ENCODE measurements at places on chromosomes 4 and X.

DNA sequence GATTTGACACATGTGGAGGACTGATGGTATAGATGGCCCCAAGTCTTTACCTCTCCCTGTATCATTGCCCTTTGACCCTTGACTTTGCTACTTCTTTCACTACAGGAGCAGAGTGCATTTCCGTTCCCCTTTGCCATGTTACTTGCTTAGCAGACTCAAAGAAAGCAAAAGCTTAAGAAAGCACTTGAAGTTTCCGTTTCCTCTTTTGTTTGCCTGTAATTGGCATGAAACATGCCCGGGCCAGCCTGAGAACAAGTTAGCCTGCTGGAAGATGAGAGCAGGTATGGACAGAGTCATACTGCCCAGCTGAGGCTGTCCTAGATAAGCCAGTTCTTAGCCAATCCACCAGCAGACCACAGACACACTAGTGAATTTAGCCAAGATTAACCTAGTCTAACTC is 206.0 kb downstream of the BCOR start:
- peak; percentile 1 for DNase-seq

DNA sequence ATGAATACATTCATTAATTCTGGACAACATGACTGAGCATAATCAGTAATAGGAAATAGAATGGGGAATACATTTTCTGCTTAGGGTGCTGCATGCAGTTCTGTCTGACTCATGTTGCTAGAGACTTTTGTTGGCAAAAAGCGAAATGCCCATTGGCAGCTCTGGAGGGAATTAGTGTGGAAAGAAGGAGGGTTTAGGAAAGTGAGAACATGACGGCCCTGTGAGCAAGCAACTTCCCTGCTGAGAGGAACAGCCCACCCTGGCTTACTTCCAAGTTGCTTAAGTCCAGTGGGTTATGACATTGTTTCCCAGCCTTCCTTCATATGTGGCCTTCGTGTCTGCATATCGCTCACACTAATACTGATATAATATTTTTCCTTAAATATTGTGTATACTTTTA is 13.8 kb downstream of the MAD2L1 start:
- no peak for DNase-seq

DNA sequence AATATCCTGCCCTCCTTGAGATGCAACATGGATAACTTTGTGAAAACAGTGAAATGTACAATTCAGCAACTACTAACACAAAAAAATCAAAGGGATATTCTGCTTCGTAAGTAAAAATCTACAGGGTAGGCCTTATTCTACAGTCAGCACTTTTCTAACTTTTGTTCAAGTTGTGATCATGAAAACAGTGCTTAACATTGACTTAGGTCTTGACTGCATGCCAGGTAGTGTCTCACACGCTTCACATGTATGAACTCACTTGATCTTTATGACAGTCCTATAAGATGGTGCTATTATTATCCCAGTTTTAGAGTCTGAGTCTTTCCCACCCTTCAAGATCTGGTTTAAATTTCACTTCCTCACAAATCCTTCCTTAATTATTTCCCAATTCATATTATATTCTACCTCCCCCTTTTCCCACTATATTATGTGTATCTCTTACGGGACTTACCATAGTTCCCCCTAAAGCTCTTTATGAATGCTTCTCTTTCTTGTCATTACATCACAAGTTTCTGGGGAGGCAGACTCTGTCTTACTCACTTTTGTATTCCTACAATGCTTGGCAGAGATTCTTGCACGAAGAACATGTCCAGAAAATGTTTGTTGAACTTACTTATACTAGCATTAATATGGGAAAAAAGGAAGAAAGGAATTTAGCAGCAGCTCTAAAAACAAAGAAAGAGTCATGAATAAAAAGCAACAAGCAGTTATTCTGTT is 179.8 kb downstream of the SCFD2 start:
- DNase-seq: no peak

DNA sequence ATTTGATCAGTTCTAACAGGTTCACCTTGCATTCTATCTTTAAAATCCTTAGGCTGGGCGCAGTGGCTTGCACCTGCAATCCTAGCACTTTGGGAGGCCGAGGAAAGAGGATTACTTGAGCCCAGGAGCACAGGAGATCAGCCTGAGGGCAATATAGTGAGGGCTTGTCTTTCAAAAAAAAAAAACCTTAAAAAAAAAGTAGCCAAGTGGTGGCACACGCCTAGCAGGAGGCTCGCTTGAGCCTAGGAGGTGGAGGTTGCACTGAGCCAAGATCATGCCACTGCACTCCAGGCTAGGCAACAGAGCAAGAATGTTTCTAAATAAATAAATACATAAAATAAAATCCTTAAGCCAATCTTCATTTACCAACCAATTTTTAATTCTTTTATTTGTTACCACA is 75.6 kb downstream of the PRSS12 start:
- DNase-seq: no peak

DNA sequence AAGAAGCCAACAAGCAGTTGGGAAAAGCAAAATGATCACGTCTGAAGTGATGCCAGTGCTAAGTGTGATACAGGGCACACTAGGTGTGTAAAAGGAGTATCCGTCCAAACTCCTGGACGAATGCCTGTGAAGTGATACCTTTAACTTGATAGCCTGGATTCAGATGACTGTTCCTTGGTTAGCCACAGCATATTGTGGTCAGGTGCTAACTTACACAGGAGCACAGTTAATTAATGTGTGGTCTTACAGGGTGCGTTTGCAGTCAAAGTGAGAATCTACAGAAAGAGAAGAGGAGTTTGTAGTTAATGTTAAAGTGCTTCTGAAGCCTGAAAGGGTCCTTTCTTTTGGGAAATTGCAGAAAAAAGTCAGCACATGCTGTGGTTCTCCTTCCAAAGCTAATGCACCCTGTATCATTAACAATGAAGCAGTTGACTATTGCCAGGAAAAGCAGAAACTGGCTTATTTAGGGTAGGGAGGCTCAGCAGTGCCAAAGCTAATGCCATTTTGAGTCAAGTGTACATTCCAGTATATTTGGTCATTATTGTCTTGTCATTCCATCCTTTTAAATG is 61.1 kb downstream of the DCLK2 start:
- no peak for DNase-seq

- DNase-seq: no peak
Observed at GRCh38 chr4:3810796-3811485, 44.8 kb downstream of the ADRA2C start.

GRCh38 chr4:29805245-29805644 is 914.9 kb upstream of the PCDH7 start:
- no peak for DNase-seq

GRCh38 chrX:8868906-8869305 is 67.7 kb upstream of the FAM9A start:
- no peak for DNase-seq

- DNase-seq: no peak
Observed at GRCh38 chr4:150497612-150498011, 84.3 kb upstream of the MAB21L2 start.

- DNase-seq: no peak
Observed at GRCh38 chr4:81595287-81595686, 123.6 kb upstream of the RASGEF1B start.

- peak; percentile 22 for DNase-seq
Observed at GRCh38 chrX:149493567-149494562, 11.2 kb downstream of the IDS start.

DNA sequence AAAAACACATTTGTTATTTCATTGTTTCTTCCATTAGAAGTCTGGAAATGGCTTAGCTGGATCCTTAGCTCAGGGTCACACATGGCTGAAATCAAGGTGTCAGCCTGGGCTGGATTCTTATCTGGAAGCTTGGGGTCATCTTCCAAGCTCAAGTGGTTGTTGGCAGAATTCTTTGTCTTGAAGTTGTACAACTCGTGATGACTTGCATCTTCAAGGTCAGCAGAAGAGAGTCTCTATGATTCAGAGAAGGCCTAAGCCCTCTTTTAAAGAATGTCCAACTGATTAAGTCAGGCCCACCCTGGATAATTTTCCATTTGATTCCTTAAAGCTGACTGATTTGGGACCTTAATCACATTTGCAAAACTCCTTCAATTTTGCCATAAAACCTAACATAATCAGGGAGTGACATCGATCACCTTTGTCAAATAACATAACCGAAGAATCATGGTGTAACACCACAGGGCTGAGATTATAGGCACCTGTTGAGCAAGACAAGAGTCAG is 22.1 kb downstream of the TMSB4X start:
- no peak for DNase-seq

- no peak for DNase-seq
Observed at GRCh38 chr4:1501754-1502500, 95.7 kb upstream of the NKX1-1 start.

- DNase-seq: no peak
Observed at GRCh38 chr4:112926819-112927218, 122.6 kb upstream of the ANK2 start.

DNA sequence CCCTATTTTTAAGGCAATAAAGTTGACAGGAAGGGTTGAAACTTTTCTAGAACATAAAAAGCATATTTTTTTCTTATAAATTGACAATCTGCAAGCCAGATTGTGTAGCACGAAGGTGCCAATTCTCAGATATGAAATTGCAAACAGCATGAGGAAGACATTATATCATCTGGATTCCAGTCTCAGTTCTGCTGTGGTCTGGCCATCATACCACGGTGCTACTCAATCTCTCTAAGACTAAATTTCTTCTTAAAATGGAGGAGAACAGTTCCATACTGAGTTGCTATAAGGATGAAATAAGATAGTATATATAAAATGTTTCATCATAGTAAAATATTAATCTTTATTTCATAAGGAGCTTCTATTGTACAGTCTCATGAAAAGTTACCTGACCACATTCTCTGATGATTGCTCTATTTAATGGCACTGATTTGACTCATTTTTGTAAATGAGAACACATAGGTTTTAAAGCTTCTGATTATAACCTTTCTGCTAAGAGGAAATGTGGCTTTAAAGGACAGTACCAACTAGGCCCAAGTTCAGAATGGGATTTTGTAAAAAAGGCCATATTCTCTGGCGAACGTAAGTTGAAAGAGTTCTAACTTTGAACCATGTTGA is 127.9 kb downstream of the SHROOM3 start:
- DNase-seq: no peak

GRCh38 chrX:33336783-33337182 is 125.4 kb upstream of the DMD start:
- DNase-seq: no peak

GRCh38 chr4:180336494-180337090 is 1906.6 kb upstream of the TENM3 start:
- no peak for DNase-seq

GRCh38 chrX:134180601-134181274 is 56.2 kb upstream of the CCDC160 start:
- DNase-seq: no peak

DNA sequence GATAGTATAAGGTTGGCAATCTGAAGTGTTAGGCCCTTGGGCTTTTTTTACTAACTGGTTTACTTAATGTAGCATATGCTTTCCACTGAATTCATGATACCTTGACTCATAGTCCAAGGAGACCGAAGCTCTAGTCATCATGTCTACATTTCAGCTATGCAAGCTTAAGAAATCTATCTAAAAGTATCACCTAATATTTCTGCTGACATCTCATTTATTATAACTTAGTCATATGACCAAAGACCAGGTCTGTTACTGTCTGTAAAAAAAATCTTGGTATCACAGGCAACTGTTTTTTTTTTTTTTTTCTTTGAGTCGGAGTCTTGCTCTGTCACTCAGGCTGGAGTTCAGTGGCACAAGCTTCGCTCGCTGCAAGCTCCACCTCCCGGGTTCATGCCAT is 814.0 kb upstream of the NDST4 start:
- no peak for DNase-seq

DNA sequence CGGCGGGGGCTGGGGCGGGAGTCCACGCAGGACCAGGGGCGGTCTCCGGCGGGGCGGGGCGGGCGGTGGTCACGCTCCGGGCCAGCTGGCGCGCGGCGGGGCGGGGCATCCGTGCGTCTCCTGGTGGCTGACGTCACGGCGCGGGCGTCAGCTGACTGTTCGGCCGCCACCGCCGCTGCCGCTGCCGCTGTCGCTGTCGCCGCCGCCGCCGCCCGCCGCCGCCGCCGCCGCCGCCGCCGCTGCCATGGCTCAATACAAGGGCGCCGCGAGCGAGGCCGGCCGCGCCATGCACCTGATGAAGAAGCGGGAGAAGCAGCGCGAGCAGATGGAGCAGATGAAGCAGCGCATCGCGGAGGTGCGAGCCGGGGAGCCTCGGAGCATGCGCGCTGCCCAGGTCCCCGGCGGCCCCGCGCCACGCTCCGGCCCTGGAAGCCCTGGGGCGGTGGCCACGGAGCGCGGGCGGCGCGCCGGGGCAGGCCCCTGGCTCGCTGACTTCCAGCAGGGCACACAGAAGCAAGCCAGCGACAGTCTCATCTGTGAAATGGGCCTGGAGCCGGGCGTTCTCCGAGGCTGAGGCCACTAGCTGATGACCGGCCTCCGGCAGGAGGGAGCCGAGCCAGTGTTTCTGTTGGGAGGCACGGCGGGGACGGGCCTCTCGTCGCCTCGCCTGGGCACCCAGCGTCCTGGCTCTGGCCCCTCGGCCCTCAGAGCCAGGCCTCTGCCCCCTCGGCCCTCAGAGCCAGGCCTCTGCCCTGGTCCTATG is at the start of gene FAM50A:
TSS of gene FAM50A (plus strand) at position 150 of the 763 bp plus-strand sequence. CDS start at position 245, 95 bp downstream.
- DNase-seq: peak; percentile 72

- DNase-seq: peak; percentile 75
Observed at GRCh38 chr4:1628892-1629698, 55.0 kb downstream of the FAM53A start.

- no peak for DNase-seq
Observed at GRCh38 chrX:31349515-31349914, 277.7 kb upstream of the FTHL17 start.

DNA sequence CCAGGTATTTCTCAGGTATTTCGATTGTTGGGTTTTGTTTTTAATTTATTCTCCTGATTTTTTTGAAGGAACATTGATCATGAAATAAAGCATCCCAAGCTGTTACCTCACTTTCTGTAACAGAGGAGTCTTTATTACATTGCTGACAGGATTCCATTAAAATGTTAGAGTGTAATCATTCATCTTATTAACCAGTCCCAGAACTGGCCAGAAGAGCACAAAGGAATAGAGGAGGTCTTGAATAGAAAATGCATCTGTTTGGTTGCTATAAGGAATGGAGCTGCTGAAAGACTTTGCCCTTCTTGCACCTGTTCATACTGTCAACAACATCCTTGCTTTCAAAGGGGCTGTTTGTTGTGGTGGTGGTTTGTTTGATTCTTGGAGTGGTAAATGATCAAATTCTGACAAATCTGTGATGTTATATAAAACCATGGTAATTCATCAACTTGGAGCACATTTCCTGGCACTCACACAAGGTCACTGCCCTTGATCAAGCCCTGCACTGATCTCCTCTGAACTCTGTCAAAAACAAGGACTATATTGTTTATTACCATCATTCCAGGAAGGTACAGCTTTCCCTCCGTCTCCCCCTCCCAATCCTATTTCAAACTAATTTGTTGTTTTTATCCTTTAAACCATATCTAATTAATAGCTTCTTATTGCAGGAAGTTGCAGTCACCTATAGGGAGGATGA is 215.8 kb downstream of the PCDH19 start:
- DNase-seq: no peak

GRCh38 chr4:76196376-76196775 is 17.2 kb downstream of the SCARB2 start:
- DNase-seq: no peak

Data from CD4-positive, alpha-beta T cell treated with Interleukin-17A for 1 hour (primary cell).